GM06990 (cell line): ENCODE measurements at places on chromosomes 2 and 18.

GRCh38 chr18:76977108-76977621 is 154.8 kb downstream of the ZNF236 start:
- no peak for DNase-seq

GRCh38 chr2:190023860-190024259 is 38.7 kb downstream of the MSTN start:
- peak; percentile 17 for DNase-seq

DNA sequence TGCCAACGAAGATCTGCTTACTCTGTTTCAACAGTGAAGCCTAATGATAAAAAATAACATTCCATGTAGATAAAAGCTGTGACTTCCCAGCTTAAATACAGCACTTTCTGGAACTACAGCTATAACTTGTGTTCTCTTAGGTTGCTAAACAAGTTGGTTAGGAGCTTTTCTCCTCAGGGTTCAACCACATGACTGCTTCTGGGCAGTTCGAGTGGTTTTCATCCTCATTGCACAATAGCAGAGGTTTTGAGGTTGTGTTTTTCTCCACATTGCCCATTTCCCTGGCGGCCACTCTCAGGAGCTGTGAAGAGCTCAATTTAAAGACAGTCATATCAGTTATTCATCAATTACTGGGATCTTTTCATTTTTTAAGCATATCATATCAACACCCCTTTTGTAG is 102.2 kb upstream of the CYP1B1 start:
- DNase-seq: no peak

GRCh38 chr2:195602687-195603086 is 54.3 kb upstream of the SLC39A10 start:
- DNase-seq: no peak

GRCh38 chr2:19949071-19949470 is 40.8 kb downstream of the WDR35 start:
- no peak for DNase-seq

- no peak for DNase-seq
Observed at GRCh38 chr2:233926806-233927205, 9.6 kb downstream of the TRPM8 start.
